ENCODE measurements at places on chromosomes 5 and 9.

GRCh38 chr5:62522811-62523210 is 55.8 kb upstream of the LRRC70 start:
- DNase-seq = no peak

DNA sequence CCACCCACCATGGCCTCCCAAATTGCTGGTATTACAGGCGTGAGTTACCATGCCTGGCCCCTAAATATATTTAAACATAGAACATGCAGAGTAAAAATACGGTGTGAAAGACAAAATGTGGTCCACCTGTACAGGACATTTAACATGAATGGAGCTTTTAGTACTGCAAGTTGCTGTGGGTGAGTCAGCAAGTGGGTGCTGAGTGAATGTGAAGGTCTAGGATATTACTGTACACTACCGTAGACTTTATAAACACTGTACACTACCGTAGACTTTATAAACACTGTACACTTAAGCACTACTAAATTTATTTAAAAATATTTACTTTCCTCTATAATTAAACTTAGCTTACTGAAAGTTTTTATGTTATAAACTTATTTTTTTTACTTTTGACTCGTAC is 317.8 kb downstream of the PRDM9 start:
- no peak for DNase-seq

DNA sequence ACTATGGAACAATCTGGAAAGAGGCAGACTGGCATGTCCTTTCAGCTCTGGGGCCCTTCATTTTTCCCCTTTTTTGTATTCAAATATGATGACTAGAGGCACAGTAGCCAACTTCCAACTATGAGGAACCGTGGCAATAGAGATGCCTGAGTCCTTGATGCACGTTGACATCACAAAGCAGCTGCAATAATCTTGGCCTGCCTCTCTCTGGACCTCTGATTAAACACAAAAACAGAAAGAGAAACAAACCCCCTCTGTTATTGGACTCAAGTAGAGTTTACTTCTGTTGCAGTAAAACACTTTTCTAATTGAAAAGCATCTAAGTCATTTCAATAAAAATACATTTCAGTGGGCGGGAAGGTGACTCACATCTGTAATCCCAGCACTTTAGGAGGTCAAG is 122.2 kb upstream of the GRAMD2B start:
- no peak for DNase-seq

- no peak for DNase-seq
Observed at GRCh38 chr9:91001146-91001611, 199.6 kb downstream of the SYK start.

DNA sequence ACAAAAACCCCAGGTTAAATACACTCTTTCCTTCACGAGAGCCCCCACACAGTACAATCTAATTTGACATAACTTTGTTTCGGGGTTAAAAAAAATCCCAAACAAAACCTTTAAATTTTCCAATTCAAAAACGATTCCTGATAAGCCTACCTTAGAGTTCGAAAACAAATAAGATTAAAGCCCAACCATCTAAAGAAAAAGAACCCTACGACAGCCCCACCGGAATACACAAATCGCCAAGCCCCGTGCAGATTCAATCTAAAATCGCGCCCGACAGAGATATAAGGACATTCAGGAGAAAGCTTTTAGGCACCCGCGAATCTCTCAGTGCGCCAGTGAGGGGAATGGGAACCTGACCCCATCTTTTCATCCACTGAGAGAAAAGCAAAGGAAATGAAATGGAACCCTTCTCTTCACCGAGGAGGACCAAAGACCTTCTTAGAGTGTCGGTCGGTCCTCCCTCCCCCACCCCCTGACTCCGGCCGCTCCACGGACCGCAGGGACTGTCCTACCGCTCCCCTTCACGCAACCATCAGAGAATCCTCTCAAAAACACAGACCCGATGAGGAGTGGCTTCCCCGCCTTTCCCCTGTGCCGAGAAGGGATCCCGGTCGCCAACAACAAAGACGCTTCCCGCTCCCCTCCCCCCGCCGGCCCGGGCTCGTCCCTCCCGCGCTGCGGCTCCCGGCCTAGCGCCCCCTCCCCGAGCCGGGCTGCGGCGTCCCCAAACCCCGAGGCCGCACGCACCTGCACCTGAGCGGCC is 925 bp downstream of the ABHD17B start:
- DNase-seq = no peak

DNA sequence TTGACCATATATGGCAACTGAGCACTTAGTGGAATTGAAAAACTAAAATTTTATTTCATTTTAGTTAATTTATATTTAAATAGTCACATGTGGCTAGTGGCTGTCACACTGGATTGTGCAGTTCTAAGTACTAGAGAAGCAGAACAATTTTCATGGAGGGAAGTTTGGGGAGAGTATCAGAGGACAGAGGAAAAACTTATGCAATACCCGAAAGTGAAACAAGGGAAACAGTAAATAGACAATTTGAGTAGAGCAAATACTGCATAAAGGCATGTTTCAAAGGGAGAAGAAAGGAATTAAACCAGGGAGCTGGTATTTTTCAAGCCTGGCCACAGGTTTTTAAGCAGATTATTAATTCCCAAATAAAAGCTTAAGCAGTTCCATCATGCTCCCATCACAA is 590.5 kb upstream of the RORB start:
- DNase-seq = no peak

DNA sequence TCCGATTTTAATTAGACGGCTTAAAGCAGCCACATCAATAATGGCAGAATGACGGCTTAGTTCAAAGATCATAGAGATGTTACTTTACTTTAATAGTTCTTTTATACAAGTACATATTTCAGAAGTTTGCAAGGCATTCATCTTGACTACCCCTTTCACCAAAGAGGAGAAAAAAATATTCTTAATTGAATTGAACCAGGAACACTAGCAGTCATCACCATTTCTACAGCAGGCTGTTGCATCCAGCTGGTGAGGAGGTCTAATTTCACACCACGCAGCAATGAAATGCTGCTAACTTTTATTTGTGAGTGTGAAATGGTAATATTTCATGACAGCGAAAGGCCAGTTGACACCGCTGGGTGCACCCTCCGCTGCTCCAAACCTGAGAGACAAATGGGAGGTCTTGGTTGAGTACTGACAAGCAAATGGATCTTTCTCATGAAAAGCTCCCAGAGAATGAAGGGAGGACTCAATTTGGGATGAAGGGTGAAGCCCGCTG is 322.2 kb downstream of the GLIS3 start:
- no peak for DNase-seq

- no peak for DNase-seq
Observed at GRCh38 chr5:169827769-169828168, 152.5 kb downstream of the INSYN2B start.

DNA sequence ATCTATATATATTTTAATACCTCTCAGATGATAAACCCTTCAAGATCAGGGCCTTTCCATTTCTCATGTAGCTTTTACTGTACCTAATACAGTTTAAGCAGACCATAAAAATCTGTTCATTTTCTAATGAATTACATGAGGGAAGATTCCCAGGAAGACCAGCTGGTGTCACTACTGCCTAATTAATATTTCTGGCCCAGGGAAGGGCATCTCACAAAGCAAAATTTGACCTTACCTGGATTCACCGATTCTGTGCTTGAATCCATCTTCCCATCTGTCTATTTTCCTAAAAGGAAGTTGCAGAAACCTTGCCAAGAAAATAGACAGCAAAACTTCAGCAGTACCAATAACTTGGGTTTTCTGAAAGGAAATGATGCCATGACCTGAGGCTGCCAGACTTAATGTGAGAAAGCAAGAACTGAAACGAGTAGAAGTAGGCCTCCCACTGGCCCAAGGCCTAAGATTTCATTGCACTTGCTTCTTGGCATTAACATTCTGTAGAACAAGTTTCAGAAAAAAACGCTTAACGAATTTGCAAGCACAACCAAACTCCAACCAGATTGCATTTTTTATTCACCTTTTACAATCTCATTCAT is 83.0 kb upstream of the GLIS3 start:
- no peak for DNase-seq
